ENCODE measurements at places on chromosomes 5 and 9. TPM values are rescaled to one million over a fixed set of nuclear protein-coding genes. Genes with fewer than 3 reads are reported as not detected.

Gene STX17
- 33.8 TPM for total RNA-seq

Gene REEP2
- not detected for total RNA-seq

Gene GOLGA2
- 55.8 TPM for total RNA-seq

Gene MFAP3
- total RNA-seq: 15.2 TPM

- DNase-seq: no peak
These were observed 2008.5 kb upstream of the WWC1 start for GRCh38 chr5:166282939-166283338.

DNA sequence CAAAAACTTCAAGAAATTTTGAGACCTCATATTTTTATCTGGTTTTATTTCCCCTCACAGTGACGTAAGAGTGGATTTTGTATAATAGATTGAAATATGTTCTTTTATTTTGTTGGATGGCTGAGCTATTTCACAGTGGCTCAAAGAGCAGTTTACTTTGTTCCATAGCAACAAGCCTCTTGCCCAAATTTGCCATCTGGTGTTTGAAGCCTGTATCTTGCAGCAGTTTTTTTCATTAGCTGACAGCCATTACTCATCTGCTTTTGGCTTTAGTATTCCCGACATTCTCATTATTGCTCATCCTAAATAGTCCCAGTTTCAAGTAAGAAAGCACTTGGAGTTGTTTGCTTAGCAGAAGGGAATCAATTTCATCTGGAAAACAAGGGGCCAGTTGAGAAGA is 36.3 kb downstream of the GDA start:
- no peak for DNase-seq

GRCh38 chr9:26753971-26754370 is 138.6 kb downstream of the CAAP1 start:
- no peak for DNase-seq

DNA sequence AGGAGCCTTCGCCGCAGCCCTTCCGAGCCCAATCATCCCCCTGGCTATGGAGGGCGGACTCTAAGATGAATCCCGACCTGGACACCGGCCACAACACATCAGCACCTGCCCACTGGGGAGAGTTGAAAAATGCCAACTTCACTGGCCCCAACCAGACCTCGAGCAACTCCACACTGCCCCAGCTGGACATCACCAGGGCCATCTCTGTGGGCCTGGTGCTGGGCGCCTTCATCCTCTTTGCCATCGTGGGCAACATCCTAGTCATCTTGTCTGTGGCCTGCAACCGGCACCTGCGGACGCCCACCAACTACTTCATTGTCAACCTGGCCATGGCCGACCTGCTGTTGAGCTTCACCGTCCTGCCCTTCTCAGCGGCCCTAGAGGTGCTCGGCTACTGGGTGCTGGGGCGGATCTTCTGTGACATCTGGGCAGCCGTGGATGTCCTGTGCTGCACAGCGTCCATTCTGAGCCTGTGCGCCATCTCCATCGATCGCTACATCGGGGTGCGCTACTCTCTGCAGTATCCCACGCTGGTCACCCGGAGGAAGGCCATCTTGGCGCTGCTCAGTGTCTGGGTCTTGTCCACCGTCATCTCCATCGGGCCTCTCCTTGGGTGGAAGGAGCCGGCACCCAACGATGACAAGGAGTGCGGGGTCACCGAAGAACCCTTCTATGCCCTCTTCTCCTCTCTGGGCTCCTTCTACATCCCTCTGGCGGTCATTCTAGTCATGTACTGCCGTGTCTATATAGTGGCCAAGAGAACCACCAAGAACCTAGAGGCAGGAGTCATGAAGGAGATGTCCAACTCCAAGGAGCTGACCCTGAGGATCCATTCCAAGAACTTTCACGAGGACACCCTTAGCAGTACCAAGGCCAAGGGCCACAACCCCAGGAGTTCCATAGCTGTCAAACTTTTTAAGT is 819 bp downstream of the ADRA1B start:
- DNase-seq: no peak

DNA sequence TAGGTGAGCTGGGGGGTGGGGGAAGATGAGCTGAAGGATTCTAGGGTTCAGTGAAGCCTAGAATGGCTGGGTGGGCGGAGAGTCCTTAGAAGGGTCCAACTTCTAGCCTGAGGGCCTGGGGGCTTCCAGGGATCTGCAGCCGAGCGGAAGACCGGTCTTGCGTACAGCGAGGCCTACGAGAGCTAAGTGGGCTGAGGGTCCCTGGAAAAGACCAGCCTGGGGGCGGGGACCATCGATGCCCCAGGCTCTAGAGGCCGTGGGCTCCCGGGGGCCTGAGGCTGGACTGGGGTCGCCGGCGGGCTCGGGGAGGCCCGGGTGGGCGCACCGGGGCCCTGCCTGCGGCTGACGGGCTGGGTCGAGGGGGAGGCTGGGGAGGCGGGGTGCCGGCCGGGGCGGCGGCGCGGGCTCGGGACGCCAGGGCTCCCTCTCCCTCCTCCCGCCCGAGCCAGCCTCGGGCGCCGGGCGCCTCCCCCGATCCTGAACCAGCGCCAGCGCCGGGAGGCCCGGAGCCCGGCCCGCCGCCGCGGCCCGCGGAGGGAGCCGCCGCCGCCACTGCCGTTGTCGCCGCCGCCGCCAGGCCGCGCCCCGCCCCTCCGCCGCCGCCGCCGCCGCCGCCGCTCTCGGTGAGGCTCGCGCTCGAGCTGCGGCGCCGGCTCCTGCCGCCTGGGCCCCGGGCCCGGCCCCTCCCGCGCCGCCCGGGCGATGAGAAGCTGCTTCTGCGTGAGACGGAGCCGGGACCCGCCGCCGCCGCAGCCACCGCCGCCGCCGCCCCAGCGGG is at the start of gene MVB12B:
Gene MVB12B, plus strand, starts transcription at position 602 of the 778 bp plus-strand sequence. Its CDS starts 101 bp downstream, at position 703.
- DNase-seq: peak; percentile 57

DNA sequence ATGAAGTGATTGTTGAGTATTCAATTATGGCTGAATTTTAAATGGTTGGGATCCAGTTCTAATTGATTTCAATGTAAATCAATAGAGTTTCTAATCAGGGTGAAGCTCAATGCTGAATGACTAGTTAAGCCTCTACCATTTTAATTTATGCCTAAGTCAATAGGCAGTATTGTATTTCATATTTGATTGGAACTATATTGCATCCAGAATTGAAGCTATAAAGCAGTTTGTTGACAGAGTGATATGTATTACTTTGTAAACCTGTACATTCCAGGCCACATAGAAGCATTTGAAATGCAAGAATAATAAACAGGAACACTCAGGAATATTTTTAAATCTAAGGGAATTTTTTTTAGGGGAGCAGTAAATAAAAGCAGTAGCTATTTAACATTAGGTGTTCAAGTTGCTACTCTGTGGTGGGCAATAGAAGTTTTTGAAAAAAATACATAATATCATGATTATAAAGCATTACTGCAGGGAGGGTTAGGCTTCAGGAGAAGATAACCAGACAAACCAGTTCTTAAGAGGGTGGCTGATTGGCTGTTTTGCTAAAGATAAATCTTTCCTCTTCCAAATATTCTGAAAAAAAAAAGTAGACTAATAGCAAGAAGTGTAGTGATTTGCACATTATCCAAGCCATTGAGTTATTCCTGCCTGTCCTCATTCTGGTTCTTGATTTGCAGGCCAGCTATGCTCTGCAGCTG is 492.0 kb upstream of the MEF2C start:
- no peak for DNase-seq

DNA sequence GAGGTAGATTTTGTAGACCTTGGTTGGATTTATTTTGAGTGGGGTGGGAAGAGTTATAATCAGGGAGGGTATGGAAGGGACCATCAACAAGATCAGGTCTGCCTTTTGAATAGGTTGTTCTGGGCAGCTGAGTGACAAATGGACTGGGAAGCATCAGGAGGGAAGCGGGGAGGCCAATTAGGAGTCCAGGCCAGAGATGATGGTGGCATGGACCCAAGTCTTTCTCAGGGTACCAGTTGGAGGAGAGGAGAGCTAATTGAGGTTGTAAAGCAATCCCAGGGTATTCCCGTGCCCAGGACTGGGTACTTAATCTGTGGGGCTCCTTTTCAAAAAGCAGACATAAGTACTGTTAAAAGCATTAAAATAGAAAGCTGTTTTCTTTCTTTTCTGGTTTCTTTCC is 88.9 kb downstream of the ARHGAP26 start:
- no peak for DNase-seq

GRCh38 chr5:154295551-154295950 is 105.0 kb downstream of the GALNT10 start:
- no peak for DNase-seq

DNA sequence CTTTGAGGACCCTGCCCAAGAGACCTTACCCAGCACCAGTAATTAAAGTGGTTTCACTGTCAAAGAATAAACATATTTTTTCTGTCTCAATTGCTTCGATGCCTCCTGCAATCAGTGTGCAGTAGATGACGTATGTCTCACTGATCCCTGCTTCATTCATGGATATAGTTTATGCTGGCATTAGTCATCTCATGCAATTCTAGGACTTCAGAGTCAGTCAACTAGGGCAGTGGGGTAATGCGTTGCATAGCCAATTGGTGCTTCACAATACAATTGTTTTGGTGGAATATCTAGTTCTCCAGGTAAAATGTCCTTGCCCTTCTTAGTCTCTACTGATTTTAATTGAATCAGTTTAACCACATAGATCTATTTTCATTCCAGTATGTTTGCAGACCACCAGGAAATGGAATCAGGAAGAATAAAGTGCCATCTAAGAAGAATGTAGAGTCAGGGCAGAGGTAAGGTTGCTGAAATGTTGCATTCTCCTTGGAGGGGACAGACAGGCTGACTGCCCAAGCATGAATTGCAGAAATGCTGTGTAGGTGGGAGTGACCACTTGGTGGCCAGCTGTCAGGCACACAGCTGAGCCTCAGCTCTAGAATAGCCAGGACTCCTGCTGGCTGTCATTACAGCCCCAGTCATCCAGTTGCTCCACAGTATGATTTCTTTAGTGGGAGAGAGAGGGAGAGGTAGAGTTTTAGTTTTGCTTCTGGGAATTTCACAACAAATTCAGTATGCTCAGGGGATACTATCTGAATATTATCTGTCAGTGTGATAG is 73.5 kb upstream of the MEGF10 start:
- DNase-seq: no peak

DNA sequence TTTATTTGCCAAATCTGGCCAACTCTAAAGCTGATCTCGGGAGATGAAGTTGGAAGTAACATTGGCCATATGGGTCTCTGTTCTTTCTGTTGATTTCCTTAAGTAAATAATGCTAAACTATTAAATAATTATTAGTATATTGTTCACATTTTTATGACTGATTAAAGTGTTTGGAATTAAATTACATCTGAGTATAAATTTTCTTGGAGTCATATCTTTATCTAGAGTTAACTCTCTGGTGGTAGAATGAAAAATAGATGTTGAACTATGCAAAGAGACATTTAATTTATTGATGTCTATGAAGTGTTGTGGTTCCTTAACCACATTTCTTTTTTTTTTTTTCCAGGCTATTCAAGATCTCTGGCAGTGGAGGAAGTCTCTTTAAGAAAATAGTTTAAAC is 9.3 kb upstream of the FGF18 start:
- DNase-seq: no peak

GRCh38 chr9:131125038-131125287 is 423 bp upstream of the NUP214 start:
- DNase-seq: no peak

DNA sequence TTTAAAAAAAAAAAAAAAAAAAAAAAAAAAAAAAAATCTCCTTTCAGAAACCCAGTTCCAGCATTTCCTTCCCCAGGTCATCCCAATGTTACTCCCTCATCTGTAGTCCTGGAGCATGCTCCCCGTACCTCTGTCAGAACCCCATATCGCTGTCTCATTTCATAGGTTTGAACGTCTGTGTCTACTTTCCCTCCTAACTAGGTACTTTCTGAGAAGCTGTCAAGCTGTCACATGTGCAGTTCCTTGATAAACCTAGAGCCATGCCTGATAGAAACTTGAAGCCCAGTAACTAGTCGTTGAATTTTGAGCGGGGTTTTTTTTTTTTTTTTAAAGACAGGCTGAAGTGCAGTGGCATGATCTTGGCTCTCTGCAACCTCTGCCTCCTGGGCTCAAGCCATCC is 15.6 kb downstream of the EXOSC3 start:
- no peak for DNase-seq

DNA sequence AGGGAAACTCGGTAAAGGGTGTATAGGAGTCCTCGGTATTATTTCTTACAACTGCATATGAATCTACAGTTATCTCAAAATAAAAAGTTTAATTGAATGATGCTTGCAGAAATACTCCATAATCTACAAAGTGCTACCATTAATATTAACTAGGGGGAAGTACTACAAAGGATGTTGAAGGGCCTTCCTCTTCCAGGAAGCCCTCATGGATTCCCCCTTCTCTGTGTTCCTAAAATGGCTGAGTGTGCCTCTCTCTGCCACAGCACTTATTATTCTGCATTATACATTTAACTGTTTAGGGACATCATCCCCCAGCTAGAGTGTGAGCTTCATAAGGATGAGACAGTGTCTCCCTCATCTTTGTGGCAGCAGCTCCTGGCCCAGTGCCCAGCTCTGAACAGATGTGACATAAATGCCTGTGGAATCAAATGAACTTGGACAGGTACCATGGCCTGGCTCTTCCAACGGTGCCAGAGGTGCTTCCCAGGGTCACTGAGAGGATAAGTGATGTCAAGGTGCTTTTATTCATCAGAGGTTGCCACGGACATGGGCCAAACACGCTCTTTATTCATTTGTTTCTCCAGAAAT is 99.5 kb downstream of the PAX5 start:
- no peak for DNase-seq

- no peak for DNase-seq
These were observed 589.5 kb downstream of the GABRG2 start for GRCh38 chr5:162657076-162657475.

- no peak for DNase-seq
These were observed 218.4 kb upstream of the KLF4 start for GRCh38 chr9:107707915-107708441.

- DNase-seq: peak; percentile 36
These were observed 84.7 kb downstream of the PARP8 start for GRCh38 chr5:50751064-50751657.

- DNase-seq: no peak
These were observed 40.7 kb downstream of the UGCG start for GRCh38 chr9:111937301-111937700.

DNA sequence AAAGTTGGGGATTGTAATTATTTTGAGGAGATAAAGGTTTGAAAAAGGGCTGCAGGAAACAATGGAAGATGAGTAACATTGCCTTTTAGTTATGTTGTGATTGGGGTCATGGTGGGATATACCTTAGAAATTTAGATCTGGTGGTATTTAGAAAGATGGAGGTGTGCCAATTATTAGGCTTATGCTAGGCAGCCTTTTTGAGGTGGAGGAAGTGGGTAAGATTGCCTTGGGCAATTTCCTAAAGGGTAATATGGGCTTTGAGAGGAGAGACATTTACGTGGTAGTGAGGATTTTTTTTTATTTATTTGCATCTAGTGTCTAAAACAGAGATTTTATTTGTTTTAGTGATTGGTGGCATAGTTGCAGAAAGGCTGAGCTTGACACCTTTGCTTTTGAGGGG is 10.5 kb downstream of the HSPA4 start:
- DNase-seq: no peak

- DNase-seq: no peak
These were observed 97.3 kb upstream of the GOLGA1 start for GRCh38 chr9:125038166-125038565.
